ENCODE measurements at places on chromosomes 12 and 14. TPM values are rescaled to one million over a fixed set of nuclear protein-coding genes. Genes with fewer than 3 reads are reported as not detected.

ST8SIA1 gene
- not detected for total RNA-seq

DNA sequence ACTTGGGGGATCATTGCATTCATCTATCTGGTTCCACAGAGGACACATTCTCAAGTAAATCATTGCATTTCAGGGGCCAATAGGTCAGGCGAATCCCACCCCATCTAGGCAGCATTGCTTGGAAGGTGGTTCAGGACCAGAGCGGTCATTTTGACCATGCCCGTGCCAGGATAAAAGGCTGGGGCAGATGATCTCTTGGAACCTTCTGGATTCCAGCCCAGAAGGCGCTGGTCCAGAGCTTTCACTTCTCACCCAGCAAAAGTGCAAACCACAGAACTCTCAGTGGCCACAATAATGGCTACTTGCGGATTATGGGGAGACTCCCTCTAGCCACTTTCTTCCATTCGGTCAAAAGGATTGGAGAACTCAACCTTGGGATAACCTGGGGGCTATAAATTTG is 595 bp upstream of the KRT85 start:
- no peak overlapping the region for H3K4me3 ChIP-seq
- no peak overlapping the region for H3K27ac ChIP-seq
- no peaks in the 10 kb centered on the region for H3K27me3 ChIP-seq
- no peak for DNase-seq
- no peaks in the 10 kb centered on the region for H3K4me1 ChIP-seq
- no peaks in the 10 kb centered on the region for H3K36me3 ChIP-seq

- no peak for DNase-seq
- no peaks in the 10 kb centered on the region for H3K27me3 ChIP-seq
- no peak overlapping the region for H3K4me3 ChIP-seq
- no peak overlapping the region for H3K27ac ChIP-seq
- no peaks in the 10 kb centered on the region for H3K36me3 ChIP-seq
These were observed 69.7 kb downstream of the MGAT4C start for GRCh38 chr12:86186449-86186848.

- no peaks in the 10 kb centered on the region for H3K4me1 ChIP-seq
- no peaks in the 10 kb centered on the region for H3K36me3 ChIP-seq
- H3K27me3 ChIP-seq = no peaks in the 10 kb centered on the region
- DNase-seq = no peak
- no peak overlapping the region for H3K4me3 ChIP-seq
- no peak overlapping the region for H3K27ac ChIP-seq
These were observed 185.9 kb downstream of the PPM1H start for GRCh38 chr12:62748941-62749468.

DNA sequence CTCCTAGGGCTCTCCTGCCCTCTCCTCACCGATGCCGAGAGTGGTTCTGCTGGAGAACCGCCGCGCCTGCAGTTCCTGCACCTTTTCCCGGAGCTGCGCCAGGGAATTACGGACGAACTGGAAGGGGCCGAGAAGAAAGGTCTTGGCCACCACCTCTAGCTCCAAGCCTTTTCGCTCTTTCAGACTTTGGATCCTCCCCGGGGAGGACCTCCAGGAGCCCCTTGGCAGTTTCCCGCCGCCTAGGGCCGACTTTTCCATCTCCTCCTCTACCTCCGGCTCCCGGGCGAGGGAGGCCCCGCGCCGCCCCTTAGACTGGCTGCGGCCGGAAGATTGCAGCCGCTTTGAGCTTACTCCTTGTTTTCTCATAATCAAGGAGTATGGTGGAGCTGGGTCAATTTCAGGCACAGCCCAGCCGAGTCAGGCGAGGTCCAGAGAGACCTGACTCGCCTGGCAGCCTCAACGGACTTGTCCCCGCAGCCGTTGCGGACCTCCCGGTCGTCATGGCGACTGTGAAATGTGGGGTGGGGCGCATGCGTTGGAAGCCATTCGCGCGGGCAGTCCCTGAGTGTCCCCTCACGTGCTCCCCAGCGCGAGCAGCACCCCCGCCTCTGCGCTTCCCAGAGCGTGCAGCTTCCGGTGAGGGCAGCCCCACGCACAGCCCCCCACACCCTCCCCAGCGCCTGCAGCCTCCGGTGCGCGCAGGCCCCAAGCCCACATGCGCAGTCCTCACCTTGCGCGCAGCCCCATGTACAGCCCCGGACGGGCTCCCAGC is at the start of gene DPY19L2:
Gene DPY19L2 (minus strand): TSS at position 466 of the 772 bp plus-strand sequence. CDS start 100 bp downstream, at position 366.
- peaks cover 4% of the 10 kb centered on the region for H3K27me3 ChIP-seq
- peaks cover 6% of the 10 kb centered on the region for H3K4me1 ChIP-seq
- peak within 1 kb of the TSS; percentile 36 for H3K4me3 ChIP-seq
- H3K36me3 ChIP-seq = no peaks in the 10 kb centered on the region

DNA sequence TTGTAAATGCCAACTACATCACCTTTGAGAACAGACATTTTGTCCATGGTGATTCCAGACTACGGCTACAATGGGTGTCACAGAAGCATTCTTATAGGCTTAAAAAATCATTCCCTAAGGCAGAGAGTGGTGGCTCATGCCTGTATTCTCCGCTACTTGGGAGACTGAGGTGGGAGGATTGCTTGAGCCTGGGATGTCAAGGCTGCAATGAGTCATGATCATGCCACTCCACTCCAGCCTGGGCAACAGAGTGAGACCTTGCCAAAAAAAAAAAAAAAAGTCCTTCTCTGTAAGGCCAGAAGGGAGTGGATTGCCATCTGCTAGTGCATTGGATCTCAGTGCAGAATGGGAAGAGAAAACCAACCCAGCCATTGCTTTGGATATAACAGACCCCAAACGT is 522.5 kb downstream of the VRK1 start:
- H3K4me3 ChIP-seq = no peak overlapping the region
- no peak for DNase-seq
- H3K27me3 ChIP-seq = no peaks in the 10 kb centered on the region

Data from B cell (primary cell).